ENCODE measurements at places on chromosomes 2 and 18.

GRCh38 chr2:162581959-162582798 is 238.2 kb downstream of the GCA start:
- no peak for DNase-seq

DNA sequence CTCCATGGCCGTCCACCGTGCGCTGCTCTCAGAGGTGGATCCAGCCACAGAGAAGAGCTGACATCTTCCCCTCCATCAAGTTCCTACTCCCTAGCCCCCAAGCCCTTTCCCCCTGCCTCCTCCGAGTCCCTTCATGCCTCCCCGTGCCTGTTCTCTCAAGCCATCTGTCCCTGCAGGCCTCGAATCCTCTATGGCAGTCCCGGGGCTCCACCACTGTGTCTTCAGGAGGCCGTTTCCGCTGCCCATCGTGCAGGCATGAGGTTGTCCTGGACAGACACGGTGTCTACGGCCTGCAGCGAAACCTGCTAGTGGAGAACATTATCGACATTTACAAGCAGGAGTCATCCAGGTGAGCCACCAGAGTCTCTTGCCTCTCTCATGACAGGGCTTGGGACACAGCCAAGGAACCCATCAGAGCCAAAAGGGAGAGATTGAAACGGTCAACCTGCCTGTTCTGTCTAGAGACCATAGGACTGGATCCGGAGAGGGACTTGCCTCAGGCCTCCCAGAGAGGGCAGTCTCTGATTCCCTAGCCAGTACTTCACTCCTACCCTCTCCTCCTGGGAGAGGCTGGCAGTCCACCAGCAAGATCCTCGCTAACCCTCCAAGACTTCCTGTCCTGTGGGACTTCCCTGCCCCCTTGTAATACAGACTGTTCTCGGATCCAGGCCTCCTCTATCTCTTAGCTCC is 9.7 kb downstream of the UCN start:
- DNase-seq, result no peak

DNA sequence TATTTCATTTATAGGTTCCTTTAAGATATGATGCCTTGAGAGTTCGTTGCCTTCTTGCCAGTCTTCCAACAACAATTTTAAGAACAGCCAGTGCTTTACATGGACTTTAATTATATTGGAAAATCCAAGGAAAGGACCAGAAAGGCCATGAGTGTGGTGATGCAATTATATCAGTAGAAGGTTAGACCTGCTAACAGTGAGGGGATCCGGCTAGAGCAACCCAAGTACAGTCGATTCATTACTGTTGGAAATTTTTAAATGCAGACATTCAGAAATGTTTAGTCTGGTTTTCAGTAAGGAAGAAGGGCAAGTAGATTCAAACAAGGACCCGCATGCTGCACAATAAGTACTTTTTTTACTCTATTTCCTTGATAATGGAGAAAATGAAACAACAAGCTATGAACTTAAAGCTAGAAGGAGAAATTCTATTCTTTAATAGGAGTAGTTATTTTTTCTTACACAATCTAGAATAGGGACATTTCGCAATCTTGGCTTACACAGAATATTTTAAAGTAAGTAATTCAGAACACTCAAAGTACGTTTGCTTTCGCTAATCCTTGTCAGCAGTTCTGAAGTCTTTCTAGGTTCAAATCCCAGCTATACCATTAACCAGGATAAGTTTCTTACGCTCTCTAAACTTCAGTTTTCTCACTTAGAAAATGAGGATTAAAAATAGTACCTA is 405.5 kb downstream of the MEIS1 start:
- DNase-seq, result no peak

- no peak for DNase-seq
These were observed 6.9 kb upstream of the KYNU start for GRCh38 chr2:142870526-142870925.

DNA sequence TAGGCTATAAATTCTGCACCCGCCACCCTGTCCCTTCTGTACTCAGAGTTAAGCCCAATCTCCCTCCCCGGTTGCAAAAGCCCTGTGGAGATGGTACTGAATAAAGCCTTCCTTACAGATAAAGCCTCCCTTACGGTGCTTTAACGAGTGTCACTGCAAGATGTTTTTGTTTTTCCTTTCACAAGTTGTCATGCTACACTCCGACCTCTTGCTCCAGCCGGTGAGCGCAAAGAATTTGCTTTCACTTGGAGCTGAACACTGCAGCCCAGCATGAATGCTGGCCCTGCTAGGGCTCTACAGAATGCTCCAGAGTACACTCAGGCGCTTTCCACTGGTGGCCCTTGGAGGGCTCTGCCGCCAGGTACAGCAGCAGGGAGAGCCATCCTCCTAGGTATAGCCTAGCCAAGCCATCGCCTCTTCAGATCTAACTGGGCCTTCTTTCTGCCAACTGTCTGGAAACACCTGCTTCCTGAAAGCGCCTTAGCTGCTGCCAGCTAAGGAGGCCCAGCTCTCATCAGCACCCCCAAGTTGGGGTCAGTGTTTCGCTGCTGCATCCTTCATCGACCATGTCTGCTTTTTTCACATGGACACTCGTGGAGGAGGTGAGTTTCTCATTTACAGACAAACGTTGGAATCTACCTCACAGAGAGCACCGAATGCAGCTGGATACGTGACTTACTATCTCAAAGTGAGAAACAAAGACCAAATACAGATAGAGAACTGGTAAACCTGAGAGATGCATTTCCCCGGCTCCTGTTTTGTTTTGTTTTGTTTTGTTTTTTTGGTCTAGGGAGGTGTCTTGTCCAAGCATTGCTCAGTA is 13.4 kb upstream of the CREG2 start:
- no peak for DNase-seq

- DNase-seq, result no peak
These were observed 160.5 kb downstream of the TMEM163 start for GRCh38 chr2:134558208-134558830.

GRCh38 chr2:26615860-26616705 is 25.1 kb downstream of the CIB4 start:
- DNase-seq, result no peak

DNA sequence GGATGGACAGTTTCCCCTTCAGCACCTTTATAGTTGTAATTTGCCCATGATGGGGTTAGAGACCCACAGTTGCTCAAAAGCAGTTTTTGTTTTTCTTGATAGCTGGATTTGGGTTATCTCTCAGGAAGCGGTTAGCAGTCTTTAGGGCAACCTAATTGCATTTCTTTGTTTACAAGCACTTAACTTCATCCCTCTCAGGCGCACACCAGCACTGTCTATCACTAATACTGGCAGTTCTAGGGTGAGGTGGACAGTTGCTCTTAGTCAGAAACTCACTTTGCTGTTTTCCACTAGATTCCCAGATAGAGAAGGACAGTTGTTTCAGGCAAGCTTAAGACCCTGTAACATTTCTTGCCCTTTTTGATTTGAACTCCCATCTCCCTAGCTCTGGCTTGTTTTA is 146.0 kb downstream of the AGAP1 start:
- DNase-seq, result no peak

- DNase-seq, result no peak
These were observed 109.7 kb downstream of the CD8B2 start for GRCh38 chr2:106596844-106597243.

- DNase-seq, result no peak
These were observed 745.0 kb upstream of the ACVR2A start for GRCh38 chr2:147099845-147100244.

GRCh38 chr2:67844024-67844540 is 218.7 kb downstream of the C1D start:
- DNase-seq, result no peak

GRCh38 chr18:54558609-54559585 is 32.1 kb upstream of the DYNAP start:
- no peak for DNase-seq

DNA sequence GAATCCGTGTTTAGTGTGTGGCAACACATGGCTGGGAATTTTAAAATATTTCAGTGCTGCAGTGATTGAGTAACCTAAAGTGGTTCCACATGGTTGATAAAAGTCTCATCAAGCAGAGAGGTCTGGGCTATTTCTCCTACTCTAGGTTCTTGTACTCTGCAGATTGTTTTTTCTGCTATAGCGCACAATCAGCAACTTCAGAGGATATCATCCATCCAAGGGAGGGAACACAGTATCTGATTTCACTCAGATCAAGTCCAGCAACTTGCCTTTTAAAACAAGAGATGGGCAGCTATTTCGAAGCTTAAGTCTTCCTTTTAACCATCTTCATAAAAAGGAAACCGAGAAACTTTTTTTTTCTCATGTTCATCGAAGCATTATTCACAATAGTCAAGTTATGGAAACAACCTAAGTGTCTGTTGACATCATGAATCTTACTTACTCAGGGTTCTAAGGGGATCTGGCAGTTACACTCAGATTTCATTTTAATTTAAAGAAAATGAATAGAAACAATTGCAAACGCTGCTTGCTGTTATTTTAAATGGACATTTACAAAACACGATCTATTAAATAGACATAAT is 172.7 kb upstream of the TRIB2 start:
- DNase-seq, result no peak

GRCh38 chr2:149657401-149658040 is 69.9 kb upstream of the MMADHC start:
- DNase-seq, result no peak

GRCh38 chr2:119756837-119757236 is 2.9 kb upstream of the PTPN4 start:
- DNase-seq, result no peak

DNA sequence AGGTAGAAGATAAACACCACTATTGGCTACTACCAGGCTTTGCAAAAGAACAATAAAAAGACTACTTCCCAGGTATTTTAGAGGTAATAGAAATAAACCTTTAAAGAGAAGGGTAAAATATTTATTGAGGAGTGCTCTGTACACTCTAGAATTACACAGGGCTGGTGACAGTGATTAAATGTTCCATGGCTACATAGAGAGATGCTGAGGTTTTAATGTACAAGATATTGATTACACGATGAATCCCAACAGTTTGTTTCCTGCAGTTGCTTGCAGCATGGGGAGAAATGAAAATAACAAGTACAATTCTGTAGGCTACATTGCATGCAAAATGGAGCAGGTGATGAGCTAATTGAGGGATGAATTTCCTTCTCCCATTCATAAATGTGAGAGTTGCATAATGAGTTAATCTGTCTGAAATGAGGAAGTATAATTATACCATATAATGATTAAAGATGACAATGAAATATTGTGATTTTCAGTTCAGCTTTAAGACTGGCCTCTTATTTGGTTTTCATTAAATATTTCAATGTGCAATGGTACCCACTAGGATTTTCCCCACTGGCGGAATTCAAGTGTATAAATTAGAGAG is 266.1 kb downstream of the SOCS6 start:
- no peak for DNase-seq

DNA sequence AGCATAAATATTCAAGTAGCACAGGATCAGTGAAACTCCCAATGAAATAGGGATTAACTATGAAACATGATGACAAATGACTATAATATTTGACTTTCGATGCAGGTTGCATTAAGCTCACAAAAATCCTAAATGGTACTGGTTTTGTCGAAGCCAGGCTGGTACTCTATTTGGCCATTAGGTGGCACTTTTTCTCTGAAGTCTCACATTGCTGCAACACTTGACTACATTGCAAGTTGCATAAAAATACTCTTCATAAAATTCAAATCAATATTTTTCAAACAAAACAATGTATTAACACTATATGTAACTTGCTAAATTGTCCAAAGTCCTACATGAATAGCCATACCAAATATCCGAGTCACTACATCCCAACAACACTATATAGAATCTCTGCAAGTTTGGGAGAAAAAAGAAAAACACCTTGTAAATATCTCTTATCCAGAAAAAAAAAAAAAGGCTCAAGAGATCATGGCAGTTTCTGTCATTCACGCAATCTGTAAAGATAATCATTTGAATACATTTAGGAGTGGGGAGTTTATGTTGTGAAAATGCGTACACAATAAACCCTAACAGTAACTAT is 9.5 kb downstream of the RTTN start:
- DNase-seq, result no peak

DNA sequence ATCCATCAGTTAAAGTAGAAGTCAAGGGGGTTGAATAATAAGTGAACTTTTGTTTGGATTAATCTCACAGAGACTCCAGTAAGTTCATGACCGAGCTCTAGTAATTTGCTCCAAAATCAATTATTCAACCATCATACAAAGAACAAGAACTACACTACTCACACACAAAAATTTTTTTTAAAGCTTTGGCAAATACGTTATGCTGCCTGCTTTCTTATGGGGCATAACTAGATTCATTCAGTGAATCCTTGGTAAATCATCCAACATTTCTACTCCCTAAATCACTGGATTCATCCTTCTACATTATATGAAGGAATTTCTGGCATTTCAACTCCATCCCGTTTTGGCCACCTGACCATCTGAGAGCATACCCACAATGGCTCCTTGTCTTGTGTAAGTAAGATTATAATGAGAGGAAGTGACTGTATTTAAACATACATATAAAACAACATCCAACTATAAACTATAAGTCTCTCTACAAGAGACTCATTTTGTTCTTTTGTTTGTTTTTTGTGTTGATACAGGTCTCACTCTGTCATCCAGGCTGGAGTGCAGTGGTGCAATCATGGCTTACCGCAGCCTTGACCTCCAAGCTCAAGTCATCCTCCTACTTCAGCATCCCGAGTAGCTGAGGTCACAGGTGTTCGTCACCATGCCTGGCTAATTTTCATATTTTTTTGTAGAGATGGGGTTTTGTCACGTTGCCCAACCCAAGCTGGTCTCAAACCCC is 144.2 kb upstream of the LRRTM4 start:
- DNase-seq, result no peak

- DNase-seq, result no peak
These were observed 539.0 kb downstream of the SOX11 start for GRCh38 chr2:6231166-6231565.

DNA sequence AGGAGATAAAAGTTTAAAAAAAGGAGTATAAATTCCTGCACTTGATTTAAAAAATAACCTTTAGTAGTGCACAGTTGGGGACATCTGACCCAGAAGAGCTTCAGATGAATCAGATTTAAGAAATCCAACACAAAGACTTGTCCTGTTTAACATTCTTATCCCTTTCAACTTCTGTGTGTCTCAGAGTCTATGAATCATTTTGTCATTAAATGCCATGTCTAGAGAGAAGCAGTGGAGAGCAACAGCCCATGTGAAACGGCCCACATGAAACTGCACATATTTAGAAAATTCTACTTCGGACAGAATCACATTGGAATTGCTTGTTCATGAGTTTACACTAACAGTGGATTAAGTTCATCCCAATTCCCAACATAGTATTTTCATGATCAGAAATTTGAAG is 278.6 kb downstream of the SLC8A1 start:
- no peak for DNase-seq
